ENCODE measurements at places on chromosomes 13 and 19. TPM values are rescaled to one million over a fixed set of nuclear protein-coding genes. Genes with fewer than 3 reads are reported as not detected.

PDX1 gene
- total RNA-seq = 0.07 TPM

KLK6 gene
- 0.24 TPM for total RNA-seq

ZNF66 gene
- not detected for total RNA-seq

CEACAM3 gene
- total RNA-seq = not detected

MLNR gene
- 0.66 TPM for total RNA-seq

UQCR11 gene
- 93.1 TPM for total RNA-seq

PRTN3 gene
- 0.34 TPM for total RNA-seq

CGB7 gene
- 0.77 TPM for total RNA-seq

CCDC169 gene
- 0.55 TPM for total RNA-seq

IGFL1 gene
- 2.6 TPM for total RNA-seq

TMED1 gene
- 28.9 TPM for total RNA-seq

LRP3 gene
- 60.5 TPM for total RNA-seq

KMT2B gene
- total RNA-seq = 58.5 TPM

SHANK1 gene
- 0.16 TPM for total RNA-seq

Data from A549 treated with DMSO at 1 μM for 4 hours (cell line).